ENCODE measurements at places on chromosomes 6 and 20.

DNA sequence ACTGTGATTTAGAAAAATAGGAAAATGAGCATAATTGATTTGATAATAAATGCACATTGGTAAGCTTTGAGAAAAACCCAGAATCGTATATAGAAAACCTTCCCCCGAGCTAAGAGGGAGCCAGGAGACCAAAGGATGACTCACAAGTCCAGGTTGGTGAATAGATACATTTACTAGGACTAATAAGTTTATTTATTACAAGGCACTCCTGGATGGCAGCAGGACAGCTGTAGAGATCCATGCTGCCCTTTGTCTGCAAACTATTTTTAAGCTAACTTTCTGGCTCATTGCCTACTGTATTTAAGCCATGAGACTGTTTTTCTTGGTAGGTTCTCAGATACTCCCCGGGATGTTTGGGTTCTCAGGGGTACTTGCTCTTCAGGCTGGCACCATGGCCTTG, 13.4 kb downstream of the CASP8AP2 start:
- DNase-seq = no peak

DNA sequence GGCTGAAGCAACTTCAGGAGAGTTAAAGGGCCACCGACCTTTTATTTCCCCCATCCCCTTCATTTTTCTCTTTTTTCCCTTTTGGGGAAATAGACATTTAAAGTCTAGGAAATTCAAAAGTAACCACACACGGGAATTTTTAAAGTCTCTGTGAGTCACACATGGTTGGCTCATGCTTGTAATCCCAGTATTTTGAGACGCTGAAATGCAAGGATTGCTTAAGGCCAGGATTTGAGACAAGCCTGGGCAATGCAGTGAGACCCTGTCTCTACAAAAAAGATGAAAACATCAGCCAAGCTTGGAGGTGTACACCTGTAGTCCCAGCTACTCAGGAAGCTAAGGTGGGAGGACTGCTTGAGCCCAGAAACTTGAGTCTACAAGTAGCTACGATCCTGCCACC, 34.2 kb downstream of the KATNA1 start:
- DNase-seq = peak; percentile 6

GRCh38 chr20:49284818-49285217, 7.0 kb upstream of the ZNFX1 start:
- DNase-seq = no peak

DNA sequence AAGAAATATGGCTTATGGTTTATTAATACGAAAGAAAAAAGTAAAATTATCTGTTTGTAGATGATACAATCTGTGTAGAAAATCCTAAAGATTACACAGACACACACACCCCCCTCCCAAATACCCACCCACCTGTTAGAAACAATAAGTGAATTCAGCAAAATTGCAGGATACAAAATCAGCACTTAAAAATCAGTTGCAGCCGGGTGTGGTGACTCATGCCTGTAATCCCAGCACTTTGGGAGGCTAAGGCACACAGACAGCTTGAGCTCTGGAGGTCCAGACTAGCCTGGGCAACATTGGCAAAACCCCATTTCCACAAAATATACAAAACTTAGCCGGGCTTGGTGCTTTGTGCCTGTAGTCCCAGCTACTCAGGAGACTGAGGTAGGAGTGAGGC, 42.3 kb downstream of the NINL start:
- DNase-seq = no peak

DNA sequence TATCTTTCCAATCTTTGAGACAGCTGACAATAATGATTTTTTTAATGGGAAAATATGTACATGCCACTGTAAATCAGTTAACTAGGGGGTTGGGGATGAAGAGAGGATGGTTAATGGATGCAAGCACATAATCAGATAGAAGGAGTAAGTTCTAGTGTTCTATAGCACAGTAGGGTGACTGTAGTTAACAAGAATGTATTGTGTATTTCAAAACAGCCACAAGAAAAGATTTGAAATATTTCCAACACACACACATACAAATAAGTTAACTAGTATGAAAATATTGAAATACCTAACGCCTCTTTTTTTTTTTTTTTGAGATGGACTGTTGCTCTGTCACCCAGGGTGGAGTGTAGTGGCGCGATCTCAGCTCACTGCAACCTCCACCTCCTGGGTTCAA, 153.4 kb upstream of the SALL4 start:
- no peak for DNase-seq

DNA sequence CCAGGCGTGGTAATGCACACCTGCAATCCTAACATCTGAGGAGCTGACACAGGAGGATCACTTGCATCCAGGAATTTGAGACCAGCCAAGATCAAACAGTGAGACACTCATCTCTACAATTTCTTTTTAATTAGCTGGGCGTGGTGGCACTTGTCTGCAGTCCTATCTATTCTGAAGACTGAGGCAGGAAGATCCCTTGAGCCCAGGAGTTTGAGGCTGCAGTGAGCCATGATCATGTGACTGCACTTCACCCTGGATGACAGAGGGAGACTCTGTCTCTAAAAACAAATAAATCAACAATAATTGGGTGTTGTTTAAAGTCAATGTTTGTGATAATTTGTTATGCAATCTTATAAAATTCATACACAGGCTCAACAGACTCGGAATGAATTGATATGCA, 18.0 kb upstream of the HLA-A start:
- no peak for DNase-seq

DNA sequence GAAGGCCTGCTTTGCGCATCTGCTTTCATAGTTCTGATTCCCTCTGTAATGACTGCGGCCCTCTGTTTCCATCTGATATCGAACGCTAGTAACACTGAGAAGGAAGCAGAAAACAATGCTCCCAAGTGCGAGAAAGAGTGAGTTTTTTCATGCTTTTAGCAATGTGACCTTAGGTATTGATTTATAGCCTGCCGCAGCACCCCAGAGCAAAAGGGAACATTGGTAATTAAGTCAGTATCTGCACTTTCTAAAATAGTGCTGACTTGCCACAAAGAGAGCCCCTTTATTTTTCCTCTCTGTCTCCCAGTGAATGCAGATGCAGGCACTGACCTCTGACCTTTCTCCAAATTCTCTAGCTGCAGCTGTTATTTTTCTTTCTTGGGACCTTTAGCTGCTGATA, 129.8 kb downstream of the HDGFL1 start:
- DNase-seq = no peak

- no peak for DNase-seq
Measured at GRCh38 chr6:44341095-44341890, 1.2 kb upstream of the SPATS1 start.

- DNase-seq = no peak
Measured at GRCh38 chr6:134289204-134289575, 28.7 kb downstream of the SGK1 start.

GRCh38 chr6:27770724-27771123, 141.5 kb downstream of the OR2B2 start:
- DNase-seq = no peak

DNA sequence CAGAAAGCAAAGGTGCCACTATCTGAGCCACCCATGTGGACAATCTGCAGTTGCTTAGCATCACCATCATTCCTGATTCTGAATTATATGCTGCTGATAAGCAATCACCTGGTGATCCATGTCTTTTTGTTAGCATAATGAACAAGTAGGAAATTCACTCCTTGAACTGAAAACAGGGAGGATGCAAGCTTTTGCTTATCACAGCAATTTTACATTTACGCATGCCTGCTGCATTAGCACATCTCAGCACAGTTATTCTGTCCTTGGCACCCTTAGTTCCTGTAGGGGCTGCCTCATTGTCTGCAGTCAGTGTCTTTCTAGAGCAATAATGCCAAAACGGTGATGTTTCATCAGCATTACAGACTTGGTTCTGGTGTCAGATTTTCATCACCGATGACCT, 162.6 kb downstream of the KIF16B start:
- DNase-seq = no peak

DNA sequence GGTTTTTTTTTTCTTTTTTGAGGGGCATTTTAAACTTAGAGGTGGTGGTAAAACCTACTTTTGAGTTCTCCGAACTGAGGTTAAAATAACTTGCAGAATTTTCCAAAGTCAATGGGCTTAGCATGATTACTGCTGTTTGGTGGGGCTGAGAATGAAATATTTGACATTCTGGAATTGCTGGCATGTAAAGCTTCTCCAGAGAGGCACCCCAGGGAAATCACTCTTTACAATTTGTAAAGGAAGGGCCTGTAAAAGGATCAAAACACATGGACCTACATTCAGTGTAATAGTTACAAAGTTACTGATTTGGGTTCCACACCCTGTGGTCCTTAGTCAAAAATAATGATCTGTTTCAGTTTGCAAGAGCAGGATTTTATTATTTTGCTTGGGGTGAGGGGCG, 5.5 kb downstream of the FAM217B start:
- no peak for DNase-seq

DNA sequence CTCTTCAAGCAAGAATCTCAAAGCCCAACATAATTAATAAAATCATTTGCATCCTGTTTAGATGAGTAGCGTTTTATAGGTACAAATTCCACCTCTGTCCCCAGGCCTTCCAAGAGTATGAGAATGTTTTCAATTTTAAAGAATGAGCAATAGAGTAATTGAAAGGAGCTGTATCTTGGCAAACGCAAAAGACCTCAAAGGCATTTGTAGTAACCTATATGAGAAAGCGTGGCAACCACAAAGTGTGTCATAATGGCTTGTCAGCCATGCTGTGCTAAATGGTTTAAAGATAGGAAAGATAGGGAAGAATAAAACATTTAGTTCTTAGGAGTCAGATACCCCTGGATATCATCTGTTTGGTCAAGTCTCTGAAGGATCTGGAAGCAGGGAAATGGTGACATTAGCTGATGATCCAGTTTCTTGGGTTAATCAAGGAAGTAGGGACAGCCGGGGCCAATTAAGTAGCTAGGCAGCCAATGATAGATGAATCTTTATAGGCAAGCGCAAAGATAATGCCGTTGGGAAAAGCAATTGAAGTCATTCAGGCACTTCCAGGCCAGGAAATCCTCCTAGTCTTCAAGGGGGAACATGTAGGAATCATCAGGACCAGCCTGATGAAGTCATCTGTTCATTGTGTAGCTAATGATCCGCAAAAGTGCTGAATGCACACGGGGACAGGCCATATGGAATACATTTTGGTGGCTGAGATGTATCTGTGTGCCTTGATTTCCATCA, 71.5 kb upstream of the ISM1 start:
- DNase-seq = no peak

DNA sequence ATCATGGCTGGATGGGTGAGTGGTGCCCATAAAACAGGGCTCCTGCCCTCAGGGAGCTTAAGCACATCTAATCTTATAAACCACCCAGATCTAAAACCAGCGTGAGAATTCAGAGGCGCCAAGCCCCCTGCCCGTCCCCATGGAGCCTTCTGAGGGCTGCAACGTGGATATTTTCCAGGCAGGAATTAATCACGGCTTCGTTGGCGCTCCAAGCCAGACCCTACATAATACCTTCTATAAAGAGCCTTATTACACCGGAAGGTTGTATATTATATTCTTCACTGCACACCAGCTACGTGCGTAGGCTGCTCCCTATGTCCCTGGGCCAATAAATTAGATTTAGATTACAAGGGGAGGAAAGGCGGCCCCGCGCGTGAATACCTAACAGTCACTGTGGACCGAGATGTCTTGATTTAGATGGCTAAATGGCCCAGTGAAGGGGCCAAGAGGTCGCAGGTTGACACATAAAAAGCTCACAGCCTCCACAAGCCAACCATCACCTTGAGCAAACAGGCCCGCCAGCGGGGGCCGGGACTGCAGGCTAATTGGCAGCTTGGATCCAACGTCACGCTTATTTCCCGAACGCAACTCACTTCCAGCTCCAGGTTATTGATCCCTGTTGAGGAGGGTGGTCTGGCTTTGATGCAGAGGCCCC, 64.7 kb upstream of the APCDD1L start:
- no peak for DNase-seq

GRCh38 chr6:140370441-140370840, 996.0 kb upstream of the CITED2 start:
- DNase-seq = no peak

DNA sequence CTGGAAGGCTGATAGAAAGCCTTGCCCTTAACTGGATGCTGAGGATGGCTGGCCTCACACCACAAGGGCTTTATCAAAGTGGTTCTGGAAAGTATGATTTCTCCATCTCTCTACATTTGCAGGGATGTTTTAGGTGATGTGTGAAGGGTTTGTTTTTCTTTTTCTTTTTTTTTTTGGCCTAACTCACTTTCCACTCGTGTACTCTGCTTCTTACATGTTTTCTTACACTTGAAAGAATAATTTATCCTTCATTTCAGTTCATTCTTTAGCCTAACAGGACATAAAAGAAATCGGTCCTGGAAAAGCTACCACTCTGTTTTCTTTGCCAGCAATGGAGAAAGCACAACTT, 41.2 kb downstream of the ISM1 start:
- no peak for DNase-seq

GRCh38 chr6:170317076-170317475, 10.5 kb downstream of the FAM120B start:
- no peak for DNase-seq

DNA sequence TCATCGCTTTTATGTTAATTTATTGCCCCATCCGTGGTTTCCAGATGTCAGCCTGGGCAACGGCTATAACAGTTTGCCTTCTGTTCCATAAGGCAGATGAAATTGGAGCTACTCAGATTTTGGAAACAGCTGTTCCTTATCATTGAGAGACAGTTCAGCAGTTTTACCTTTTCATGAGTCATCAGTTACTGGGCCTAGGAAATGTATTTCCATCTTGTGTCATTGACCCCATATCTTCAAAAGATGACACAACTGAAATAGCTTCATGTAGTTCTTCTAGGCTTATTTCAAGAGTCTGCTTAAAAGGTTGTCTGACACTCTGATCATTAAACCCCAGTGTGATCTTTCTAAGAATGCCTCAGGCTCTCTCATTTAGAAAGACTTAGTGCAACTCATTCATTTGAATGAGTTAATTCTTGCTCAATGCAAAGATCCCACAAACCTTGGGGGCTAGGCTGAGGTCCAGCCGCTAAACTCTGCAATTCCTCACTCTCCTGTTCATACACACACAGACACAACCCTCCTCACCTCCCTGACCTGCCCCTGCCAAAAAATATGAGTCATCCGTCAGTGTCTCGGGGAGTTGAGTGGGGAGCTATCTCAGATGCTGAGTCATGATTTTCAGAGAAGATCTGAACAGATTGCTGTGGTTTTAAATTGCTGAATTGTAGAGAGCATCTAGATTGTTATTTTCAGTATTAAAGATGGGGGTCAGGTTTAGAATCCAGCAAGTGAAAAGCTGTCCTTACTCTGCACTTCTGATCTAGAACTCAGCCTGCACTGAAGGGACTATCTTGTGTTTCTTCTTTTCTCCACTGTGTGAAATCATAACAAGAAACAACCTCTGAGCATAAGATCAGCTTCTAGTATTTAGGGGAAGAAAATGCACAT, 61.8 kb downstream of the RPP40 start:
- peak; percentile 21 for DNase-seq
